Activated CD8-positive, alpha-beta memory T cell treated with anti-CD3 and anti-CD28 coated beads for 48 hours (primary cell): ENCODE measurements at places on chromosomes 2 and 18.

- no peak for DNase-seq
Observed at GRCh38 chr2:218427741-218428140, 8.8 kb downstream of the VIL1 start.

DNA sequence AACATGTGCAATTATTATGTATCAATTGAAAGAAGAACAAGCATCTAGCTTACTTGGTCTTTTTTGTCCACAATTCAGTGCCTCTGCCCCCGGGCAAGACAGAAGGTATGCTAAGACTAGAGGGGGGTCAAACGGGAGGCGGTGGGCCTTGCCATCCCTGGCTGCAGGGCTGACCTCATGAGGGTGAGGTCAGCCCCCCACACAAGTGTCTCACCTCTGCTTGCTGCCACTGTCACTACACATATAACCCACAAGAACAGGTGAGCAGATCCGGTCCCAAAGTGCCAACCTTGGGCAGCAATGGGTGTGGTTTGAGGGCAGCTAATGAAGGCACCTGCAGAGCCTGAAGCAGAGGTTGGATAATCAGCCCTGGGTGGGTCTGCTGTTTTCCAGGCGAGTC is 71.5 kb downstream of the EDAR start:
- no peak for DNase-seq

GRCh38 chr18:13278062-13278630 is 59.6 kb downstream of the LDLRAD4 start:
- no peak for DNase-seq

DNA sequence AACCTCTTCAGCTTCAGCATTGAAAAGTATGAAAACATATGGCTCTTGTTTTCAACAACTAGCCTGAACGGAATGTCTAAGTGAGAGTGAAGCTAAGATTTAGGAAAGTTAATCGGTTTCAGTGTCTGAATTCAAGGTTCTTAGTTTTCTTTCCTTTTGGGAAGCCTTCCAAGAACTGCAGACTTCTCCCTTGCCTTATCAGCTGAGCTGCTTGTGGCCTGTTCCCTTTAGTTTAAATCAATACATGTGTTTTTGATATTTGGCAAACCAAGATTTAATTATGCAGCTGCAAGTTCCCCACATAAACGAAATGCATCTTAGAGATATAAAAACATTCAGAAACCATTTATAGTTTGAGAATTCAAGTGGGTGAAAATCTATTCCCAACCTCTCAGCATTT is 274.3 kb upstream of the NRP2 start:
- DNase-seq: no peak

- no peak for DNase-seq
Observed at GRCh38 chr2:216590780-216591179, 42.4 kb upstream of the IGFBP2 start.

- no peak for DNase-seq
Observed at GRCh38 chr2:199819746-199820145, 31.2 kb downstream of the FTCDNL1 start.

- DNase-seq: no peak
Observed at GRCh38 chr18:45588376-45589355, 26.6 kb upstream of the SLC14A2 start.
